Posterior vena cava (tissue), 2 donors: ENCODE measurements at places on chromosomes 3 and 15. TPM values are rescaled to one million over a fixed set of nuclear protein-coding genes. Genes with fewer than 3 reads are reported as not detected.

GOLGA8S gene
- total RNA-seq = 0.38 TPM

- no peak for DNase-seq
Measured at GRCh38 chr15:68300115-68300940, 22.8 kb downstream of the FEM1B start.

TTLL13 gene
- not detected for total RNA-seq

DNA sequence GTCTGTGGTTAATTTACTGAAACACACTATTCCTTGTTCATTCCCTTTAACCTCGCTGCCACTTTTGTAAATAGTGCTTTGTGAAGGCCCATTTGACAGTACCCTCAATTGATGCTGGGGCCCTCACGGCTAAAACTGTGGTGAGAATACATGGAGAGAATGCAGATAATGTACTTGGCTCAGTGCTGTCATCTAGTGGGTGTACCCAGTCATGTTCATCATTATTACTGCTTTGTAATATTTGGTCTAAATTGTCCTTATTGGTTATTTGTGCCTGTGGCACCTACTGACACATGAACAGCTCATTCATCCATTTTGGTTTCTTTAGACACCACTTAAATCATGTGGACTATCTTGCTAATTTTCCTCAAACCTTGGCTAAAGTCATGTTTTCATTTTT lies 543.6 kb downstream of the EDEM1 start:
- DNase-seq = no peak

AHSG gene
- not detected for total RNA-seq

DZIP1L gene
- total RNA-seq = 10.9 TPM

SLC28A2 gene
- total RNA-seq = not detected

DNA sequence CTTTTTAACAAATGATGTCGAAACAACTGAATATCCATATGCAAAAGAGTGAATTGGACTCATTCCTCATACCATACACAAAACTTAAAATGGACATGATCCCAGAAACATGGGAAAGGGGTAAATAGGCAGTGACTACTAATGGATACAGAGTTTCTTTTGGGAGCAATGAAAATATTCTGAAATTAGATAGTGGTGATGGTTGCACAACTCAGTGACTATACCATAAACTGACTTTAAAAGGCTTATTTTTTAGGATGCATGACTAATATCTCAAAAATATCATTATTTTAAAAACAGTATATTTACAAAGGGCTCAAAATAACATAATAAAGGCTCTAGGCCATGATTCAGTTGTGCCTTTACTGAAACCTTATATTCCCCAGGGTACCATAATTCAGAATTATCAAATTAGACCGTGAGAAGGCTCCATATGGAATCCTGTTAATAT lies 16.3 kb upstream of the ATP13A3 start:
- DNase-seq = no peak

GP9 gene
- not detected for total RNA-seq

EIF4G1 gene
- 325 TPM for total RNA-seq

- no peak for DNase-seq
Measured at GRCh38 chr3:170768334-170768801, 101.6 kb downstream of the RPL22L1 start.

- DNase-seq = no peak
Measured at GRCh38 chr3:40653001-40653400, 128.2 kb downstream of the ZNF621 start.

ACP3 gene
- 1.3 TPM for total RNA-seq

- DNase-seq = no peak
Measured at GRCh38 chr3:128382221-128382807, 84.4 kb downstream of the DNAJB8 start.

DNA sequence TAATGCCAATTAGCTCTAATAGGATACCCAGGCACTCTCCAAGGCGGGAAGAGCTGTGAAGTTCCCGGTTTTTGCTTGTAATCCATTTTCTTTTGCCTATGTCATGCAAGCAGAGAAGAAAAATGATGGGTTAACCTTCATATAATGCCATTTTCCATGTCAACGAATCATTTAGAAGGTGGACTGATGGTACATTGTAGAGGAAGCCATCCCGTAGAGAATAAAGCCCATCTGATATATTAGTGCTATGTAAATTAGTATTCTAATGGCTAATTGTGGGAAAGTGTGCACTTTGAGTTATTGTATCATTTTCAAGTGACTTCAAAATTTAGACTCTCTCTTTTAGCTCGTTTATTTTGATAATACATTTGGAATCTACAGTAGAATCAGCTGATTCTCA lies 509.1 kb downstream of the ROBO2 start:
- no peak for DNase-seq

EPB42 gene
- 0.65 TPM for total RNA-seq

DNA sequence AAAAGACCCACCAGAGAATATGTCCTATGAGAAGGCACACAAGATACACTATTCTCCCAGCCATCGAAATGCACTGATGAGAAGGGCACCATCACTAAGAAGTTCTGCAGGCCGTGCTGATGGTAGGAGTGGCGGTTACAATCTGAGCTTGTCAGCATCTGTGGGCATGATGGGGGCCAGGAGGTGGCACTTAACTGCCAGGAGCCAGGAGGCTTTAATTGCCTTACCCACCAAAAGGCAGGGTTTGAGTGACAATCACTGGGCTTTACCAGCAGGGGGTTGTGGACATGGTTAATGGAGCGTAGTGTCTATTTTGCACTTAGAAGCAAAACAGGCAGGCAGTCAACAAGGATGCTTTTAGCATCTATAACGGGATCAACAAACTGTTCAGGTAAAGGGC lies 16.0 kb upstream of the SQOR start:
- no peak for DNase-seq

CFAP100 gene
- not detected for total RNA-seq

GRCh38 chr3:104145164-104145563 lies 1221.5 kb upstream of the ALCAM start:
- no peak for DNase-seq

DNAH12 gene
- 0.05 TPM for total RNA-seq

GRCh38 chr3:135911110-135911509 lies 54.4 kb upstream of the PPP2R3A start:
- no peak for DNase-seq

GRCh38 chr3:27792869-27793268 lies 70.7 kb upstream of the EOMES start:
- DNase-seq = no peak

GRCh38 chr3:52436500-52437149 lies 8.3 kb downstream of the SEMA3G start:
- DNase-seq = peak; percentile 62

- DNase-seq = no peak
Measured at GRCh38 chr3:105584003-105584790, 217.5 kb downstream of the ALCAM start.
